ENCODE measurements at places on chromosomes 16 and 17.

GRCh38 chr17:71460943-71461342 is 659.9 kb upstream of the SOX9 start:
- no peak for DNase-seq

- no peak for DNase-seq
Measured at GRCh38 chr16:78390092-78390491, 290.6 kb downstream of the WWOX start.

DNA sequence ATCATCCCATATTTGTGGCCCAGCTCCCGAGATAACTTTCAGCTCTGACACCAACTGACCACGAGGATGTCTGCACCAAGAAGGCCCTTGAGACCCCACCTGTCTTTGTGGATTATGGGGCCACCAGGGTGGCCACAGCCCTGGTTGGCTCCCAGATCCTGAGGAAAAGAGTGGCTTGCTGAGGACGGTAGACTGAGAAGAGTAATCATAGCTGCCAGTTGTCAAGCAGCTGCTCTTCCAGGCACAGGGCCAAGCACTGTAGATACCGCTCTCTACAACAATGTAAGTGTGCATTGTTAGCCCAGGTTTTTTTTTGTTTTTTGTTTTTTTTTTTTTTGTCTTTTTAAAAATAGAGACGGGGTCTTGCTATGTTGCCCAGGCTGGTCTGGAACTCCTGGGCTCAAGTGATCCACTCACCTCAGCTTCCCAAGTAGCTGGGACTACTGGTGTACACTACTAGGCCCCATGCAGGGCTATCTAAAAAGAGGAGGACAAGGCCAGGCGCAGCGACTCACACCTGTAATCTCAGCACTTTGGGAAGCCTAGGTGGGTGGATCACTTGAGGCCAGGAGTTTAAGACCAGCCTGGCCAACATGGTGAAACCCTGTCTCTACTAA is 9.6 kb downstream of the ZNF205 start:
- no peak for DNase-seq

GRCh38 chr16:709566-710499 is 4.2 kb upstream of the FBXL16 start:
- no peak for DNase-seq

DNA sequence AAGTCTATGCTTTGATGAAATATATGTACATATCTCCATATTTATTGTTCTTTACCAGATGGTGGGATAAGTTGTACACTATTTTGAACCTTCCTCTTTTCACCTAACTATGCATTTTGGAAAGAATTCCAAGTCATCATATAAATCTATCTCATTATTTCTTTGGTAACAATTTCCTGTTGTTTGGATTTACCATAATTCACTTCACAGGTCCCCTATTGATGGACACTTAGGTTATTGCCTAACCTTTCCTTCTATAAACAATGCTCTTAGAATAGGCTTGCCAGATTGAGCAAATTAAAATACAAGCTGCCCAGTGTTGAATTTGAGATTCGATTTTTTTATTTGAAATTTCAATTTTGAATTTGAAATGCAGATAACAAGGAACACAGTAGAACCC is 28.9 kb upstream of the DHX8 start:
- no peak for DNase-seq

DNA sequence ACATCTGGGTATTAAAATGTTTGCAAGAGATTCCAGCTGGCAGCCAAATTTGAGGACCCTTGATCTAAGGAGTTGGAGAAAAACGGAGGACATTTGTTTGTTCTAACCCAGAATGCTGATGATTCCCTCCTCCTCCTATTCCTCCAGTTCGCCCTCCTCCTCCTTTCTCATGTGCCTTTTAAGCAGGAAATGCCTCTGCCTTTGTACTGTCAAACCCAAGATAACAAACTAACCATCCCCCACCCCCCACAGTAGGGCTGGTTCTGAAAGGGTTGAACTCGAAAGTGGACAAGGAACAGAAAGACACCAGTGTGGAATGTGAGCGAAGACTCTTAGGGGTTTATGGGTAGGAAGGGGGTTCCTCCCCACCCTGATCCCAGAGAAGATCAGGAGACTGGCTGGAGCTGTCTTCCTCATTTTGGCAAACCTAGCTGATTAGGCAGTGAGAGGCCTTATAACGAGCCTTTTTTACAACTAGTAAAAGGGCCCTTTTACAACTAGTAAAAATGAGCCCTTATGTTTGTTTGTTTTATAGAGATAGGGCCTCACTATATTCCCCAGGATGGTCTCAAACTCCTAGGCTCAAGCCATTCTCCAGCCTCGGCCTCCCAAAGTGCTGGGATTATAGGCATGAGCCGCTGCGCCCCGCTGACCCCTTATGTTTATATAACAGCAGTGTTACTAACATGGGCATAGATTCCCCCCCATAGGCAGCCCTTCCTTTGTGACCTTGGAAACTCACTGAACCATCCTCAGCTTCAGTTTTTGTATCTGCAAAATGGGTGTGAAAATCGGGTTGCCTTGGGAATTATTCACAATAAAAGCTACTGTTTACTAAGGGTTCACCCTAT is 975 bp downstream of the CHD9 start:
- no peak for DNase-seq
